ENCODE measurements at places on chromosomes 2 and 18.

GRCh38 chr2:169265591-169265990 is 96.7 kb downstream of the LRP2 start:
- DNase-seq = no peak

- DNase-seq = no peak
Observed at GRCh38 chr2:172930871-172931255, 144.8 kb upstream of the MAP3K20 start.

GRCh38 chr18:39305766-39306165 is 1740.2 kb upstream of the CELF4 start:
- DNase-seq = no peak

DNA sequence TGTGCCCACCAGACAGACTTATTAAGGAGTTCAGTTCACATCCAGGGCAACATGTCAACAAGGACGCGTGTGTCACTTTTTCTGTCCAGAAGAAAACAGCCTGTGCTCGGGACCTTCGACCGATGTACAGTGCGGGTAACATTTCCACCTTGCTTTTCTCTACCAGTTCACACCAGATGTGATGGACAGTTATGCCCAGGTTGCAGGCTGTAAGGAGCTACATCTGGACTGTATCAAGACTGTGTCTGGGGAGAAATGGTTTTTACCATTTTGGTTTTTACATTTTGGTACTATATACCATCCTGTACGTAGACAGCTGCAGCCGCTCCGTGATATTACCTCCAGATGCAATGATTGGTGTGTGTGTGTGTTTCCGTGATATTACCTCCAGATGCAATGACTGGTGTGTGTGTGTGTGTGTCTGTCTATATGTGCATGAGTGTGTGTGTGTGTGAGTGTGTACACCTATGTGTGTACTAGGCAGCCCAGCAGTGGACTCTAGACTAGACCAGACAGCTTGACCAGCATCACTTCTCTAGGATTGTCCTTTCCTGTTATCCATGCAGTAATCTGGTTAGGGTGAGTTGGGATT is 118.0 kb downstream of the COL6A3 start:
- DNase-seq = no peak

DNA sequence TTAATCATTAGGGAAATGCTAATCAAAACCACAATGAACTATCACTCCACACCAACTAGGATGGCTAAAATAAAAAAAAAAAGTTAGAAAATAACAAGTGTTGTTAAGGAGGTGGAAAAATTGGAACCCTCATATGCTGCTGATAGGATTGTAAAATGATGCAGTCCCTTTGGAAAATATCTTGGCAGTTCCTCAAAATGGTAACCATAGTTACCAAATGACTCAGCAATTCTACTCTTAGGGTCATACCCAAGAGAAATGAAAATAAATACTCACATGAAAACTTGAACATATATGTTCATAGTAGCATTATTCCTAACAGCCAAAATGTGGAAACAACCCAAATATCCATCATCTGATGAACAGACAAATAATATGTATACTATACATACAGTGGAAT is 15.7 kb upstream of the ACVR2A start:
- DNase-seq = no peak

DNA sequence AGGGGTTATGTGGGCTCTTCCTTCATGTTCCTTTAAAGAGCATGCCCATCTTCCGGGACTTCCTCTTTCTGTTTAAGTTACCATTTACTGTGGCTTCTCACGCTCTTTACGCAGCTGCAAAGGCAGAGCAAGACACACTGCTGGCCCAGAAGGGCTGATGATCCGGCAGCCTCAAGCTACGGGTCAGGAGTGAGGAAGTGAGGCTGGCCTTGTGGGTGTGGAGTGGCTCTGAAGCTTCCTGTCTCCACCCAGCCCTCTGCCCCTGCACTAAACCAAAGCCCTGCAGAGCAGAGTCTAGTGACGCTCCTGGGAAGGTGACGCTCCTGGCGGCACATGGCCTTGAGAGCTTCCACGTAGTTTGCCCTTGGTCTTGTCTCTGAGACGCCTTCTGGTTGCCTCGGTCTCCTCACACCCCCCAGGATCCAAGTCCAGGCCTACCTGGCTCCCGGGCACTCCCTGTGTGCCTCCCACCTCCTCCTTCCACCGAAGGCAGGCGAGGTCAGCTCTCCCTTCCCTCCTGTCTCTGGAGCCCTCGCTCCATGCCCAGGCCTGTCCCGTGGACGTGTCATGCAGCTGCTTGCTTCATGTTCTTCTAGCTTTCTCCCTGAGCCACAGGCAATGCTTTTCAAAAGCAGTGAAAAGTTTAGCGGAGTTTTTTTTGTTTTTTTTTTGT is 50.3 kb downstream of the ARL4C start:
- no peak for DNase-seq

DNA sequence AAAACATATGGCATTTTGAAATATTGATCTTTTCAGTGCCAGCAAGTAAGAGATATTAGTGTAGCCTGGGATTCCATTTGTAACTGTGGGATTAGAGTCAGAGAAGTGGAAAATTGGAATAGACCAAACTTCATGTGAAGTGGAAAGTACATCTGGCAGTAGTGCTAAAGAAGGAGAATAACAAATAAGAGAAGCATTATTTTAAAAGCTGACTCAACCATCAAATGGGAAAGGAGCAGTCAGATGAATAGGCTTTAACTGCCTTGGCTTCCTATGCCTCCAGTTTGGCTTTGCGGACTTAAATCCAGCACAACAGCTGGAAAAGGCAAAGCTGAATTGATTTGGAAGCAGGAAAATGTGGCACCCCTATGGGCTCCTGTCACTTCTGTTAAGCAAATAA is 623.1 kb downstream of the TSN start:
- DNase-seq = no peak

DNA sequence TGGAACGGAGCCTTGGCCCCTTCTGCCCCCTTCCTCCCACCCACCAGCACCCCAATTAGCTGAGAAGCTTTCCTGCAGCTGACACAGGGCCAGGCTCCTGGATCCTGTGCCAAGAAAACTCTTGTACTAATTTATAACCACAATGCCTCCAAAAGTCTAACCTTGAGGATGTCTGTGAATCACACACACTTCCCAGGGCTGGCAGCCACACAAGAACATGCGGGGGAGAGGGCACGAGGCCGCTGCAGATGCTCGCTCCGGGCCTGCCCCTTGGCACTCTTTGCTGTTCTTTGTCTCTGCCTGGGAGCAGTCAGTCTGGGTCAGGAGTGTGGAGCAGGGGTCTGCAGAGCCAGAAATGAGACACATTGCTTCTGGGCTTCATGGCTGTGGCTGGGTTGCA is 62.7 kb upstream of the KIF5C start:
- DNase-seq = peak; percentile 18

GRCh38 chr2:16003809-16004208 is 63.5 kb downstream of the MYCN start:
- no peak for DNase-seq
